ENCODE measurements at places on chromosomes 16 and 17.

DNA sequence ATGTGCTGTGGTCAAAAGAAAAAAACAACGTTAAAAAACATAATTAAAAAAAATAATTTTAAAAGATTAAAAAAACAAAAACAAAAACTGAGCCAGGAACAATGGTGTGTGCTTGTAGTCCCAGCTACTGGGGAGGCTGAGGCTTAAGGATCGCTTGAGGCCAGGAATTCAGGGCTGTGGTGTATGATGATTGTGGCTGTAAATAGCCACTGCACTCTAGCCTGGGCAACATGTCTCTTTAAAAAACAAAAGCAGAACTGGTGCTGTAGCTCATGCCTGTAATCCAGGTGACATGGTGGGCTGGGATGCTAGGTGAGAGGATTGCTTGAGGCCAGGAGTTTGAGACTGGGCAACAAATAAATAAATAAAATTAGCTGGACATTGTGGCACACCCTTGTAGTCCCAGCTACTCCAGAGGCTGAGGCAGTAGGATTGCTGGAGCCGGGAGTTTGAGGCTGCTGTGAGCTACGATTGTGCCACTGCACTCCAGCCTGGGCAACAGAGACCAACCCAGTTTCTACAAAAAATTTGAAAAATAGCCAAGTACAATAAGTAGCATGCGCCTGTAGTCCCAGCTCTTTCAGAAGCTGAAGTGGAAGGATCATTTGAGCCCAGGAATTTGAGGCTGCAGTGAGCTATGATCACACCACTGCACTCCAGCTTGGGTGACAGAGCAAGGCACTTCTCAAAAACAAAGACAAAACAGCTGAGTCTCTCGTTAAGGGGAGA, 43.6 kb downstream of the NFATC3 start:
- DNase-seq = no peak

GRCh38 chr17:49850772-49851386, 3.0 kb upstream of the TAC4 start:
- no peak for DNase-seq

- DNase-seq = peak; percentile 83
Measured at GRCh38 chr17:59832883-59833379, 59.8 kb downstream of the TUBD1 start.

DNA sequence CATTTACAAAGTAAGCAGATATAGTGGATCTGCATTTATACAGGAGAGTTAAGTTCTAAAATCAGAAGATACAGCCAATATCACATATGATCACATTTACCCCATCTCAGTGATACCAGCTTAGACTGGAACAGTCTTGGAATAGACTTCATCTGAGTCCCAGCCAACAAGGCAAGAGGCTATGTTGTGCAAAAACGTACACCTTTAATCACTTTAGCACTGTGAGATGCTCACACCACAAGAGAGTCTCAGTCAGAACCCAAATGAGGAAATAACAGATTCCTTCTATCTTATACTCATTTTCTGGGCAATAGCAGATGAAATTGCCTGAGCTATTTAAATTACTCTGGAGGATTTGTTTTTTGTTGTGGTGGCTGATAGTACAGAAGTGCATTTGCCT, 145.6 kb downstream of the ANKFN1 start:
- no peak for DNase-seq

DNA sequence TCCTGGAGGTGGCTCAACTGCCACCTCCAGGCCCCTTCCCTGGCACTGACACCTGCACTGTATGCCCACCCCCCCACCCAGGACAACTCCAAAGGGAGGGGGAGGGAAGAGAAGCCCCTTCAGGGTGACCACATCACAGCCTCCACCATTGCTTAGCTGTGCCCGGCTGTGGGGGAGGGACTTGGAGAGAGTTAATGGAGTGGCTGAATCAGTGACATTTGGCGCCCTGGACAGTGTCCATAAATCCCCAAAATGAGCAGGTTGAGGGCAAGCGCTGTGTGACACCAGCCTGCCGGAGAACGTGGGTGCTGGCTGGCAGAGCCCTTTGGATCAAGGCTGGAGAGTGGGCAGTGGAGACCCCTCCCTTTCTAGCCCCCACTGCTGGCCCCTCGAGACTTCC, 883 bp downstream of the USH1G start:
- no peak for DNase-seq

GRCh38 chr16:2385190-2385836, 43.9 kb upstream of the CCNF start:
- DNase-seq = no peak

Data from Caco-2 (cell line).